ENCODE measurements at places on chromosomes 2 and 18.

DNA sequence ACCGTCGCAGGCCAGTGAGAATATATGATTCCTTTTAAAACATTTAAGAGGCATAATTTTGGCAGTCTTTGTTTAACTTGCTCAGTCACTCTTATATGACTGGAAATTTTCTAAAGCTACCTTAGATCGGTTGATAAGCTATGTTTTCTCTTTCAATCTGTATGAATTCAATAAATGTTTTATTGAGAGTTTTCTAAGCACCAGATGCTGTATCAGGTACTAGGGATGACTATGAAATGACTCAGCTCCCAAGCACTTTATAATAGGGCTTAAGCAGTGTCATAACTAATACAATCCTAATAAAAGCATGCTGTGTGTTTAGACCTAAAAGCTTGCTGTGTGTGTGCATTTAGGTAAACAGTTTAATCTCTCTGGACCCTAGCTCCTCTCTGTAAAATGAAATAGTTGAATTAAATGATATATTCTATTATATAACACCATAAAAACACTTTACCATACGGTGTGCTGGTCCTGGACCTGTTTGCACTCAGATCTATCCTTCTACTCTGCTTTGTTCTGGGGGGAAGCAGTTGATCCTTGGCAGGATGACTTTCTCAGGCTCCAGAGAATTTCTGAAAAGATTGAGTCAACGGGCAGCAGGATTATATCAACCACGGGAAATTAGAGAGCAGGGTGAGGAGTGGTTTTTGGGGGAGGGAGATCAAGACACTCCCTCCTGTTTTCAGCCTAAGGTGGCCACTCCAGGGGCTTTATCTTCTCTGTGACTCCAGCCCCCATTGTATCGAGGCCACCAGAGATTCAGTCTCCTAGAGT is 26.1 kb upstream of the SLC38A11 start:
- DNase-seq, result no peak

GRCh38 chr2:33020883-33021282 is 74.1 kb downstream of the LTBP1 start:
- DNase-seq, result no peak

DNA sequence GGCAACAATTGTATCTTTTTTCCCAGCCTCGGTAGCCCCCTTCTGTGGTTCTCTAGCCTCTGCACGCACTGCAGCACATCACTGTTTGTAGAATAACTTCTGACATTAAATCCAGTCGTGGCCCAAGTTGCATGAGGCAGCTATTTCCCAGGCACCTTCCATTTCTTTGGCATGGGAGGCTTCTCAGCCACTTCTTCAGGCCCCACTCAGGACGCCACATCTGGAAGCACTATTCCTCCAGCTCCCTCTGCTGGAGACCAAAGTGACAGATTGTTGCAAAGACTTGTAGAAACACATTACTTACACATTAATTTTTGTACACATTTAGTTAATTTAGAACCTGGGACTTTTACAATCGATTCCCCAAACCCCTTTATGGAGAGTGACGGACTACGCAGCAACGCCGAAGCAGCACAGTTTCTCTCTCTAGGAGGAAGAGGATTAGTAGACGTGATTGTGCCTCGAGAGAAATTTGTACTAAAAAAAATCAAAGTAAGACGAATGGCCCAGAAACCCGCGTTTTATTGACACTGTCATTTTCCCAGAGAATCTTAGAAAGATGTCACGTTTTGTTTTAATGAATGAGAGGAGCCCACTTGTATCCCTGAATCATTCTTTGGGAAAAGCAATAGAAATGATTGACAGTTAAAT is 57.8 kb upstream of the RGPD5 start:
- no peak for DNase-seq

- no peak for DNase-seq
Observed at GRCh38 chr2:13260402-13260801, 543.7 kb downstream of the TRIB2 start.

DNA sequence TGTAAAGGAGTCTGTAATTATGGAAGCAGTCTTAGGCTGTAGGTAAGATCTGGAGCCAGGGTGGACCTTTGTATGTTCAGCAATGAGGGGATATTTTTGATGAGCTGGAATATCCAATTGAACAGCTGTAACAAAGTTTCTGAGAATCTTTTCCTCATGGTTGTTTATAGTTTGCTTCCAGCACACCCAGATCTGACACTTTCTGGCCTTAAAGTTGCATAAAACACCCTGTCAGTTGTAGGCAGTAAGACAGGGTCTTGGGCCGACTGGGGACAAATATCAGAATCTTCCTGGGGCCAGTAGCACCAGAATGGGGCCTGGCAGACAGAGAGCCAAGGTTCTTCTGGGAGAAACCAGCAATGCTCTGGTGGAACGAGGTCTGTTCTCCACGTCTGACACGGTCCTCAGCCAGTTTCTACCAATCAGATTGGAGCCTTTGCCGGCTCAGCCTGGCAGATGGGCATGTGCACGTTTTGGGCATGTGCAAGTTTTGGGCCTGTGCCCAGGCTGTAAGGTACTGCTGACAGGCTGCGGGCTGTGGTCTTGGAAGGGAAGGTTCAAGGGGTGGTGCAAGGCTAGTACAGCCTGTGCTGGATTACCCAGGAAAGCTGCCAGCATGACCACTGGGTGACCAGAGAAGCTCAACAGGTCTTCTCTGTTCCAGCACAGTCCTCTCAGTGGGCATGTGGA is 89.8 kb downstream of the PRKCE start:
- DNase-seq, result no peak

GRCh38 chr2:71071681-71072398 is 3.4 kb downstream of the NAGK start:
- DNase-seq, result no peak

- DNase-seq, result peak; percentile 46
Observed at GRCh38 chr2:37635504-37636380, 35.7 kb downstream of the CDC42EP3 start.

DNA sequence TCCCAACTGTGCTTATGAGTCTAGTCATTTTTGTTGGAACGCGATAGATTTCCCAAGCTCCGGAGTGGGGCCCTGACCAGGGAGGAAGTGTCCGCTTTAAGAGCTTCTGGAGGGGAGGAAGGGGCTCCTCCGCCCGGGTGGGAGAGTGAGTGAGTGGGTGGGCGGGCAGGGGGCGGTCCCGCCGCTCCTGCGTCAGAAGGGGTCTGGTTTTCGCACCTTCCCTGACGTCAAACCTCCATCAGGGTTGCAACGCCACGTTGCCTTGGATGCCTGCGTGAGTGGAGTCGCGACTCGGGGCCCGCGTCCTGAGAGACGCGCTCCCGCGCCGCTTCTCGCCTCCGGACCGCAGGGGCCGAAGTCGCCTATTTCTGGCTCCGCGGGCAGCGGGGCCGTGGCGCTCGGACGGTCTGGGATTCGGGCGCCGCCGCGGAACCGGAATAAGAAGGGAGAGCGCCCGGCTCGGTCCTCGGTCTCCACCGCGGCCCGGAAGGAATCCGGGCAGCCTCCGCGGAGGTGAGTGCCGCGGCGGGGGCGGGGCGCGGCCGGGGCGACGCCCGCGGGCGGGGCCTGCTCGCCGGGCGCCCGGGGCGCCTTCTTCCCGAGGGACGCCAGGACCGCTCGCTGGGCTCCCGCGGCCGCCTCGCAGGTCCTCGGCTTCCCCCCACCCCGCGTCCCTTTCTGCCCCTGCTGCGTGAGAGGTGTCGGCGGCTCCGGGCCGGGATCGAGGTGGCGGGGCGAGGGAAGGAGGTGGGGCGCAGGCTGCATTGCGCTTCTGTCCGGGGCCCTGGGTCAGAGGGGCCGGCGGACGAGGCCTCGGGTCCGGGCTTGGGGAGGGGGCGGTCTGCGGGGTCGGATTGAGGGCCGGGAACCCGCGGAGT is at the start of gene ZDBF2:
ZDBF2 (plus strand) TSS at position 230 of the 878 bp plus-strand sequence. CDS start 7,187 bp downstream, outside the sequence.
- DNase-seq, result peak; percentile 11

- DNase-seq, result no peak
Observed at GRCh38 chr2:33298233-33298632, 178.2 kb upstream of the RASGRP3 start.

- no peak for DNase-seq
Observed at GRCh38 chr2:241563031-241563507, 4.5 kb downstream of the BOK start.

GRCh38 chr18:48139431-48140347 is 209.2 kb upstream of the SMAD2 start:
- no peak for DNase-seq

DNA sequence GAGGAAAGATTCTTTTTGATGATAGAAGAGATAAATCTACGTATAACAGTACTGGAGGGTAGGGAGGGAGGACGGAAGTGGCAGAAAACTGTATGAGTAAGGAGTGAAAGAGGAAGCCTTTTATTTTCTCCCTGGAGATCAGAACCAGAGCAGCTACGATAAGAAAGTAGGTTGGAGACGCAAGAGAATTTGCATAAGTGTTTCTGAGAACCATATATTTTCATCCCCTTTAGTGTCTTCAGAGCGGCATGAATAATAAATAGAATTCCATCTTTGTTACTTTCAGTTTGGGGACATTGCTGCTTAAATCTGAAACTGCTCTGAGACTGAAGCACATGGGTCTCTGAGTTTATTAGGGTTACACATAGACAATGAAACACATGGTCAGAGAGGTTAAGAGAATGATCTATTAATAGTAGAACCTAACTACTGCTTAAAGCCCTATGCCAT is 230.2 kb upstream of the TNP1 start:
- no peak for DNase-seq

DNA sequence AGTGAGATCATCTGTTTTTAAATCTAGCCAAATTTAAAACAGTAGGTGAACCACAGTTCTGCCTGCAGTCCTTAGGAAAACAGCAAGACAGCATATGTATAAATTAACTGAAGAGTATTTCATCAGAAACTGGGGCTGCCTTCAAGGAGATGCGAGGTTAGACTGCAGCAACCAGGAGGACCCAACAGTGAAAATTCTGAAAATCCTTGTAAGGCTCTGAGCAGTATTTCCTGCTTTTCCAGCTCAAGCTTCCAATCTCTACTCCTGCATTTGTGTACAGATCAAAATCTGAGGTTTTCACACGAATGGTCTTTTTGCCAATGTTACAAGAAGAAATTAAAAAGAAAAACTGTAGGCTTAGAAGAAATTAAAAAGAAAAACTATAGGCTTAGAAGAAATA is 43.7 kb downstream of the CERKL start:
- no peak for DNase-seq

DNA sequence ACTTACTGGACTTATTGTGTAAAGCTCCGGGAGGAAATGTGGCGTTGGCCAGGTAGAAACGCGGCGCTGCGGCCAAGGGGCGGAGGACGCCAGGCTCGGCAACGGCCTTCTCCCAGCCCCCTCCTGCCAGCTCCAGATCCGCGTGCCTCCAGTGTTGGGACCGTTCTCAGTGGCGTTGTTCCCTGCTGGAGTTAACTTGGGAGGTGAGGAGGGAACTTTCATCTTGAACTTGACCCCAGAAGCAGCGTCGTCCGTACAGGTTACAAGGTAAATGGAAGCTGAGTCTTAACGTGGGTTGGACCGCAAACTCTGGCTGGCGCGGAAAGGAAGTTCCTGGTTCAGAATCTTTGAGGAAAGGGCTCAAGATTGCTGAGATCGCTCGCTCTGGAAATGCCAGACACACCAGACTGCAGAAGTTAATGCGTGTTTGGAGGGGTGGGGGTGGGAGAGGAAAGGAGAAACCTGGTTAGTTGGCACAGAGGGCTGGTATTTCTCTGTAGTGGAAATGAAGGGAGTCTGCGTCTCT is 1.3 kb downstream of the TANC1 start:
- no peak for DNase-seq

DNA sequence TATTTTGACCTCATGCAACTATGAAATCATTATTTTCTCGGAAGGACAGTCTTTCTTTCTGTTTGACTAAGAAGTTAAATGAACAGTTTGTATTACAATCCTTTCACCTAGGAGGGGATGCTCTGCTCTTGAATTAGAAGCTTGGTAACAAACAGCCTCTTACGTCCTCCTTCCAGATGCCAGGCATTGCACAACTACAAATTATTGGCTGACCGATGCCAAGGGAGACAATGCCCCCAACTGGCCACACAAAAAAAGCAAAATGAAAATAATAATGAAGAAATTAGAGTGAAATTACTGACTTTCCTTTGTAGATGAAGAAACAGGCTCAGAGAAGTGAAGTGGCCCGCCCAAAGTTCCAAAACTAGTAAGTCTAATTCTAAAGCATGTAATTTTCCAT is 177.9 kb downstream of the CYRIA start:
- DNase-seq, result no peak
